ENCODE measurements at places on chromosomes 1 and 21. TPM values are rescaled to one million over a fixed set of nuclear protein-coding genes. Genes with fewer than 3 reads are reported as not detected.

LAD1 gene
- not detected for polyA plus RNA-seq

EPHA8 gene
- not detected for polyA plus RNA-seq

FNDC5 gene
- 0.77 TPM for polyA plus RNA-seq

HOOK1 gene
- 5.2 TPM for polyA plus RNA-seq

LORICRIN gene
- not detected for polyA plus RNA-seq

VCAM1 gene
- polyA plus RNA-seq: 0.51 TPM

DNA sequence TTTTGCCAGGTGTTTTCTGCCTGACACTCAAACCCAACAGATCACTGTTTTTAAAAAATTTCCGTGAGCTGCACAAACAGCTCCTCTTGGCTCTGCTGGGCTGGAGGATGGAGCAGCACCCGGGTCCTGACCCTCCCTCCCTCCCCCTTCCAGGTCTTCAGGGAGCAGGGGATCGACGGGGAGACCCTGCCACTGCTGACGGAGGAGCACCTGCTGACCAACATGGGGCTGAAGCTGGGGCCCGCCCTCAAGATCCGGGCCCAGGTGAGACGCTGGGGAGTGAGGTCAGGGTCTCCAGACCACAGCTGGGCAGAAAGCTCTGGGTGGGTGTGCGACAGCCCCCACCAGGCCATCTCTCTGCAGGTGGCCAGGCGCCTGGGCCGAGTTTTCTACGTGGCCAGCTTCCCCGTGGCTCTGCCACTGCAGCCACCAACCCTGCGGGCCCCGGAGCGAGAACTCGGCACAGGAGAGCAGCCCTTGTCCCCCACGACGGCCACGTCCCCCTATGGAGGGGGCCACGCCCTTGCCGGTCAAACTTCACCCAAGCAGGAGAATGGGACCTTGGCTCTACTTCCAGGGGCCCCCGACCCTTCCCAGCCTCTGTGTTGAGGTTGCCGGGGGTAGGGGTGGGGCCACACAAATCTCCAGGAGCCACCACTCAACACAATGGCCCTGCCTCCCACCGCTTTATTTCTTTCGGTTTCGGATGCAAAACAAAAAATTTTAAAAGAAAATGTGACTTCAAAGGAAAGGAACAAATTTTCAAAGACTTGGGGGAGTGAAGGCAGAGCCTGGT, 15.3 kb downstream of the NOC2L start:
- H3K27ac ChIP-seq: no peak overlapping the region
- H3K4me1 ChIP-seq: peaks cover 13% of the 10 kb centered on the region
- H3K27me3 ChIP-seq: peaks cover 22% of the 10 kb centered on the region
- no peak for DNase-seq
- H3K36me3 ChIP-seq: no peaks in the 10 kb centered on the region
- no peak overlapping the region for H3K4me3 ChIP-seq

- DNase-seq: no peak
- no peaks in the 10 kb centered on the region for H3K27me3 ChIP-seq
- H3K4me1 ChIP-seq: no peaks in the 10 kb centered on the region
- no peak overlapping the region for H3K27ac ChIP-seq
- H3K36me3 ChIP-seq: no peaks in the 10 kb centered on the region
These were observed 15.1 kb upstream of the PLA2G2E start for GRCh38 chr1:19938472-19938871.

DNA sequence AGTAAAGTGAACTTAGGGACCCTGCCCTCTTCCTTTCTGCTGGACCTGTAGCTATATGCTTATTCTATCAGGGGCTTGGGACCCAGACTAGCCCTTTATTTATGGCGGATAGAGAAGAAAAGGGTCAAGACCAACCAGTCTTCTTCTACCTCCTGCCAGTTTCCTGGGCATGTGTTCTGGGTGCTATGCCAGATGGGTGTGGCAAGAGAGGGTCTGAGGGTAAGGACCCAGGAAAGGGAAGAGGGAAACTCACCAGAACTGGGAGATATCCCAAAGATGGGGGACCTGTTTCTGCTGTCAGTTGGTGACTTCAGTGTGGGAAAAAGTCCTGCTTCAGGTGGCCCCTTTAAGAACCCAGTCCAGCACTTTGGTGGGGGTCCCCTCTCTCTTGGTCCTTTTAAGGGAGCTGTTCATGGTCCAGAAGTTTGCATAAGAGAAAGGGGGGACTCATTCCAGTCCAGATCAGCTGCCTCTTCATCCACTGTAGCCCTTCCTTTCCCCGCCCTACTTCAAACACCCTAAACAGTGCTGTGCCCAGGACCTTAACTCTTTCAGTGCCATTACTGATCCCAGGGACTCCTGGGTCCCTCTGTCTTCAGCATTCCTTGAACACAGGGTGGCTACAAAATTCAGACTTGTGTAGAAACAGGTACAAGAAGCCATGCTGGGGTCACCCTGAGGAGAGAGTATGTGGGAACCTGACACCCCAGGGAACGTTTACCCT, 18.4 kb downstream of the SSR2 start:
- DNase-seq: no peak
- no peak overlapping the region for H3K4me3 ChIP-seq
- no peaks in the 10 kb centered on the region for H3K36me3 ChIP-seq
- H3K27ac ChIP-seq: no peak overlapping the region

GRCh38 chr1:83910461-83910860, 88.5 kb downstream of the TTLL7 start:
- H3K4me1 ChIP-seq: no peaks in the 10 kb centered on the region
- H3K27me3 ChIP-seq: peaks cover 5% of the 10 kb centered on the region
- H3K4me3 ChIP-seq: no peak overlapping the region
- DNase-seq: no peak
- no peak overlapping the region for H3K27ac ChIP-seq

- no peaks in the 10 kb centered on the region for H3K27me3 ChIP-seq
- H3K27ac ChIP-seq: no peak overlapping the region
- DNase-seq: no peak
- H3K4me3 ChIP-seq: no peak overlapping the region
These were observed 15.7 kb downstream of the ABCD3 start for GRCh38 chr1:94433866-94434265.

- DNase-seq: no peak
- no peaks in the 10 kb centered on the region for H3K27me3 ChIP-seq
- no peaks in the 10 kb centered on the region for H3K4me1 ChIP-seq
- H3K27ac ChIP-seq: no peak overlapping the region
- H3K4me3 ChIP-seq: no peak overlapping the region
- no peaks in the 10 kb centered on the region for H3K36me3 ChIP-seq
These were observed 2.1 kb downstream of the CD164L2 start for GRCh38 chr1:27380766-27381733.

DNA sequence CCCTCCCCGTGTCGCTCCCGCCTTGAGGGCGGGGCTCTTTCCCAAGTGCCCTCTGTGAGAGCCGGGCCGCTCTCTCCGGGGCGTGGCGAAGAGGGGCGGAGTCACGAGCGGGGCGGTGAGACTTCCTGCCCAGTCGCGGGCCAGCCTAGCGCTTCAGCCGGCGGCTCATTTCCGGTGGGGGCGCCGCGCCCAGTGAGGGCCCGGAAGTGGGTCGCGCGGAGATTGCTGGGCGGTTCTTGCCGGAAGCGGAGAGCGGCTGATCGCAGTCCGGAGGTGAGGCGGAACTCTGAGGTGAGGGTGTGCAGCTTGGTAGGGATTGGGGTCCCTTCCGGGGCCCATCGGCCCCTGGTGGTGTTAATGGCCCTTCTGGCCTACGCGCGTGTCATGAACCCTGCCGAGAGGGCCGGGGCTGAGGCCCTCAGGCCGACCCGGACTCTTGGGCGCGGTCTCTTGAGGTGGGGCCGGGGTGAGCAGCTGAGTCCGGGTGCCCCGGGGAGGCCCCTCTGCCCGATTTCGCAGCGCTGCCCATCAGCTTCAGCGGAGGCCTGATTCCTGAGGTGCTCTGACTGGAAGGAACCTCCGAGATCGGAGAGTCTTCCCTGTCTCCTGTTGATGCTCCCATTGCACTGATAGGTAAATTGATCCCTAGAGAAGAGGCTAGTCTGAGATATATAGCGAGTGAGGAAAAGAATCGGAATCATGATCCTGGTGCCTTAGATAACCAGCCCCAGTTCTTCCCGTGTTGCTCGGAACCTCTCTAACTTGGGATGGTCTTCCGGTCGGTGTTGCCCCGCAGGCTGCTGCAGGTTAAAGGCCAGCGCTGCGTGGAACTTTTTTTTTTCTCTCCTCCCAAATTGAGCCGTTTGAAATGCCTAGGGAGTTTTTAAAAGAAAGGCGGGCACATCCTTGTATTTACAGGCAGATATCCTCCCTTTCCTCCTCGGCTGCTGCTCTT, at the start of gene CAP1:
Gene CAP1 (plus strand): TSS at position 219 of the 955 bp plus-strand sequence. CDS start 18,618 bp downstream, outside the sequence.
- H3K36me3 ChIP-seq: peaks cover 6% of the 10 kb centered on the region
- H3K4me3 ChIP-seq: peak within 1 kb of the TSS; percentile 91
- H3K4me1 ChIP-seq: peaks cover 69% of the 10 kb centered on the region
- no peaks in the 10 kb centered on the region for H3K27me3 ChIP-seq
- peak within 1 kb of the TSS; percentile 91 for H3K27ac ChIP-seq

- H3K4me1 ChIP-seq: no peaks in the 10 kb centered on the region
- no peak for DNase-seq
- H3K4me3 ChIP-seq: no peak overlapping the region
- no peaks in the 10 kb centered on the region for H3K27me3 ChIP-seq
These were observed 9.9 kb upstream of the CFHR4 start for GRCh38 chr1:196877964-196878363.

DNA sequence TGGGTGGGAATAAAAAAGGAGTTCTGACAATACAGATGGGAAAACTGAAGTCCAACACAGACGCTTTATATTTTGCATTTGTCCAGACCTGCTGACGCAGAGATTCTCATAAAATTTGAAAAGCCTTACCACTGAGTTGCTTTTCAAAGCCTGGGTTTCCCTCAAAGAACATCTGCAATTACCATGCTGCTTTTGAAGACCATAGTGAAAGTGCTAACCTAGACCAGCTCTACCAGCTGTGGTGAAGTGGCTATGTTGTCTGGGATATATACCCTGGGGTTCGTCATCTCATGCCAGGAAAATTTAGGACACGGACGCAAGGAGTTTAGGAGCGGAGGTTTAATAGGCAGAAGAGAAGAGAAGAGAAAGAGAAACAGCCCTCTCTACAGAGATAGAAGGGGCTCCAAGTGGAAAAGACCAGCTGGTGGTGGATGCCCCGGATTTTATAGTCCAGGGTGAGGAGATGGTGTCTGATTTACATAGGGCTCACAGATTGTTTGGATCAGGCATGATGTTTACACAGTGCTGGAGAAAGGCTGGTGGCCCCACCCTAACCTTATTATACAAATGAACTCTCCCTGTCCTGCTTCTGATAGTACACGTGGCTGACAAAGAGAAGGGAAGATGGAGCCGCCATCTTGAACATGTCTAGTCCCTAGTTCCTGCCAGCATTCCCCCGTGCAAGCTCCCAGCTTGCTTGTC, 73.8 kb downstream of the AK4 start:
- DNase-seq: no peak
- H3K4me1 ChIP-seq: no peaks in the 10 kb centered on the region
- no peak overlapping the region for H3K4me3 ChIP-seq

DNA sequence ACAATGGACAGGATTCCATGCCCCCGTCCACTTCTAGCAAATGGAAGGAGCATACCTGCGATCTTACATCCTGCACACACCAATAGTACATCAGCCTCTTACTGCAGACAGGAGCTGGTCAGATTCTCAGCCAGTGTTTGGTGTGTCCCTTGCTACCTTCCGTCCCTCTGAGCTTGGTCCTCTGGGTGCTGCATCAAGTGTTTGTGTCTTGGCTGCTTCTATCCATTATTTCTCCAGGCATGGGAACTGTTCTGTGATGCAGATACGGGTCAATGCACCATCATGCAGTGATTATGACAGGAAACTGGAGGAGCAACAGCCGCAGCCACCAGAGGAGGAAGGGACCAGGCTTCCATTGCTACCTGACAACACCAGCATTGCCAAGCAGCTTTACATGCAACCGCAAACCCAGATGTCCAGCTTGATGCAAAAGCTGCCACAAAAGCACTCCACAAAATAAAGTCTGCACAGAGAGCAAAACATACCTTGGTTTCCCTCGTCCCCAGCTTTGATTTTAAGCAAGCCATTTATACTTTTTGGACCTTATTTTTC, 21.9 kb upstream of the OVAAL start:
- DNase-seq: no peak
- H3K27ac ChIP-seq: no peak overlapping the region
- H3K4me3 ChIP-seq: no peak overlapping the region
- H3K27me3 ChIP-seq: no peaks in the 10 kb centered on the region
- H3K4me1 ChIP-seq: no peaks in the 10 kb centered on the region

- H3K27me3 ChIP-seq: no peaks in the 10 kb centered on the region
- H3K36me3 ChIP-seq: no peaks in the 10 kb centered on the region
- no peak overlapping the region for H3K4me3 ChIP-seq
- no peaks in the 10 kb centered on the region for H3K4me1 ChIP-seq
- H3K27ac ChIP-seq: no peak overlapping the region
These were observed 37.0 kb upstream of the RXRG start for GRCh38 chr1:165481820-165482532.

- no peak for DNase-seq
- no peak overlapping the region for H3K27ac ChIP-seq
- peaks cover 5% of the 10 kb centered on the region for H3K4me1 ChIP-seq
- no peak overlapping the region for H3K4me3 ChIP-seq
These were observed 200.7 kb downstream of the CHRM3 start for GRCh38 chr1:239587066-239587465.

DNA sequence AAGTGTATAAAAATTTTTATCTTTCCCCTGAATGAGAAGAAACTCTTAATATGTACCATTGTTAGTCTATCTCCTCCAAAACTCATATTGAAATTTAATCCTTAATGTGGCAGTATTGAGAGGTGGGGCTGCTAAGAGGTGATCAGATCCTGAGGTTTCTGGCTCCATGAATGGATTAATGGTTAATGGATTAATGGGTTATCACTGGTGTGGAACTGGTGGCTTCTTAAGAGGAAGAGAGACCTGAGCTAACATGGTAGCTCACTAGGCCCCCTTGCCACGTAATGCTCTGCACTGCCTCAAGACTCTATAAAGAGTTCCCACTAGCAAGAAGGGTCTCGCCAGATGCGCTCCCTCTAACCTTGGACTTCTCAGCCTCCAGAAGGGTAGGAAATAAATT, 70.6 kb upstream of the ZBTB18 start:
- H3K4me1 ChIP-seq: no peaks in the 10 kb centered on the region
- no peak for DNase-seq
- no peak overlapping the region for H3K27ac ChIP-seq
- no peak overlapping the region for H3K4me3 ChIP-seq
- H3K36me3 ChIP-seq: no peaks in the 10 kb centered on the region

GRCh38 chr1:33442141-33442540, 11.2 kb upstream of the PHC2 start:
- no peak overlapping the region for H3K4me3 ChIP-seq
- H3K4me1 ChIP-seq: no peaks in the 10 kb centered on the region
- H3K27ac ChIP-seq: no peak overlapping the region
- no peak for DNase-seq
- H3K27me3 ChIP-seq: no peaks in the 10 kb centered on the region

DNA sequence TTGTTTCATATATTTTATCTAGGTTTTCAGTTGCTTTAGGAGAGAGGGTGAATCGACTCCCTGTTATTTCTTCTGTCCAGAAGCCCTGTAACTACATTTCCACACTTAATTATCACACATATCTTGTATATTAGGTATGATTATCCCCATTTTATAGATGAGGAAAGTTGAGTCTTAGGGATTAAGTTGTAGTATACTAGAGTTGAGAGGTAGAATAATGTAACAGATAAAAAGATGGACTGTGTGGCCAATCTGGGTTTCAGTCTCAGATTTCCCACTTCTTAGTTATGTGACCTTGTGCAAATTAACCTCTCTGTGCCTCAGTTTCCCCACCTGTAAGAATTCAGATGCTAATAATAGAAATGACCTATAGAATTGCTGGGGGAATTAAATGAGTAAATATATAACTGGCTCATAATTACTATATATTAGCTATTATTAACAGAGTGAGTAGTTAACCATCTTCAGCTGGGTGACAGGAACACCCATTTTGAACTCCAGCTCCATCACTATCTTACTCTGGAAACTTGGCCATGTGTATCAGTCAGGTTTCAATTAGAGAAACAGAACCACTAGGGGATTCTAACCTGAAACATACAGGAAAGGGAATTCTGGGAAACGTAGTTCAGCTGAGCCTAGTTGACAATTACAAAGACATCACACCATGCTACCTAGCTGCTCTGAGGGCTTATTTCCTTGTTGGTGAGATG, 20.4 kb upstream of the FOXO6 start:
- no peak overlapping the region for H3K4me3 ChIP-seq
- no peaks in the 10 kb centered on the region for H3K4me1 ChIP-seq
- no peaks in the 10 kb centered on the region for H3K36me3 ChIP-seq
